ENCODE measurements at places on chromosomes 1 and 21.

- no peak for DNase-seq
Observed at GRCh38 chr21:42809577-42810475, 69.5 kb downstream of the WDR4 start.

DNA sequence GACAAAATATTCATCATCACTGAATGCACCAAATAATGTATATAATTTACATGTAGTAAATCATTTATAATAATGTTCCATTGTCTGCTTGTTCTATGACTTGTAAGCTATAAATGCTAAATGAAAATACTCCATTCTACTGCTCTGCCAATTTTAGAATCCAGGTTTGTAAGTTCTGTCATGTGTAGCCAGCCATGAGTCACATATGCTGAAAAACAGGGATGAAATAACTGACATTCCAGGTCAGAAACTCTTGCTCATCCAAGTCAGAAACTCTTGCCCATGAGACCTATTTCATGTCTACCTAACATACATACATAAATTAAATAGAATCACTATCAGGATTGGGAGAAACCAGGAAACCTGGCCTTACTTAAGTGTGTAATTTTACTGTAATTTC, 95.6 kb downstream of the ASH1L start:
- no peak for DNase-seq

DNA sequence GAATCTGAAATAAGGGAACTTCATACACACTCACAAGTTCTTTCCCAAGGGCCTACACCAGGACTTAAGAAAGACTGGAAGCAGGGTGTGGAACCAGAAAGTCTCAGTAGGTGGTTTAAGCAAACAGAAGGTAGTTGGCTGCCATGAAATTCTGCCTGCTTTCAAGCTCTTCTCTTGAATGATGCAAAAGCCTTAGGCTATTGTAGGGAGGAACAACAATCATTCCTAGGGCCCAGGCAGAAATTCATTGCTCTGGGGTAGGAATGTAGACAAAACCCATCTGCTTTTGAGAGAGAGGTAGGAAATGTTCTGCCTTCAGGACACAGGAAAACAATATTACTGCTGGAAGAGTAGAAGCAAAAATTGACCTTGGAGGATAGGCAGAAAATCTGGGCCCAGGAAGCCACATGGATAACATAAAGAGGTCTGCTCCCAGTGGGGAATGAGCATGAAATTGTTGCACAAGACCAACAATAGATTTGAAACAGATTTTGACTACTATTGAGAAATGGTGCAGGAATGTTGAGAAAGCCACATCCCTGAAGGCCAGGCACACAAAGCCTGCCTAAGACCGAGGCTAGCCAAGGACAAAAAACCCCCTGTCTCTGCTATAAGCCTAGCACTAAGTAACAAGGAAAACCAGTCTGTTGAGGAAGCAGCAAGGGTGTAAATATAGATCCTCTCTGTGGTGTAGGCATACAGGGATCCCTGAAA, 22.7 kb upstream of the SFT2D2 start:
- DNase-seq, result no peak

DNA sequence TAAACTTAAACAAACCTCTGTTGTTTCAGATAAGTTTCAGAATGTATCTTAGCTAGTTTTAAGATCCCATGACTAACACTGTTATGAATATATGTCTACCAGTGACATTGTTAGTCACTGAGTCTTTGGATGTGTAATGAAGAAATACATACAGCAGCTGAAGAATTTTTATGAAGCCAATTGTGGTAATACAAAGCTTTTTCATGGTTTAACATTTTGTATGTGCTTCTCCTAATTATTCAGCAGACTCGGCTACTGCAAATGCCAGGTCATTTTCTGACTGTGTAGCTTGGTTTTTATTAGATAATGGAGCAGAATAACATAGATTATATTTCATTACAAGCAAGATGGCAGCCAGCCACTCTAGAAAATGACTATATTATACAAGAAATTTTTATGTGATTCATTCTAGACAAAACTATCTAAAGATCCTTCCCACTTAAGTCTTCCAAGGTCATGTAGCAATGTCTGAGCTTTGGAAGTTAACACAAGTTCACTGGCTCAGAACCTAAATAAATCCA, 147.8 kb downstream of the TNFSF18 start:
- no peak for DNase-seq

GRCh38 chr21:38869196-38869595, 63.5 kb downstream of the ETS2 start:
- no peak for DNase-seq

DNA sequence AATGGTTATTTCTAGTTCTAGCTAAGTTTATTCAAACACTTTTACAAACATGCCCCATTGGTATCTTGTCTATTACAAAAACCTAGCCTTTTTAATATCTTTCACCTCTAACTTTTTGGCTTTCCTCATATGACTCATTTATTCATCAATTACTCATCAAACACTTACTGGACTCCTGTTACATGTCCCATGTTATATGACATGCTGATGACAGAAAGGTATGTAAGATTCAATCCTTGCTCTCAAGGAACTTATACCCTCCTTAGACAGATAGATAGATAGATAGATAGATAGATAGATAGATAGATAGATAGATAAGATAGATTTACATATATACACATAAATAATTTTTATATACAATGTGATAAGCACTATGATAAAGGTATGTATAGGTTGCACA, 33.9 kb upstream of the INSL5 start:
- DNase-seq, result no peak

GRCh38 chr1:50420689-50421365, 2.4 kb downstream of the DMRTA2 start:
- DNase-seq, result no peak

DNA sequence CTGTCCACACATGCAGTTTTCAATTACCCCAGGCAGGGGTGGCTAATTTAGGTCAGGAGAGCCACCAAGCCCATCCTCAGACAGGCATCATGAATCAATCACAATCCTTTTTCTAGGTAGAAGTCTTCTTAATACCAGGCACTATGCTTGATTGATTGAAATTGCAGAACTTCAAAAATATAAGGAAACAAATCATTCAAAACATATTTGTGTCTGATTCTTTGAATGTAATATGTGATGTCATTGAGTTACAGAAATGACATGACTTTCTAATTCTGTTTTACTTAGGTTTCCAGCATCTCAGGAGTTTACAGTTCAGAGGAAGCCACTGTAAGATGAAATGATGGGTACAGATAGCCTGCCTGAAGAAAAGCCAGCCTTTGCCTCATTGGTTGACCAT, 26.7 kb downstream of the RXRG start:
- no peak for DNase-seq

DNA sequence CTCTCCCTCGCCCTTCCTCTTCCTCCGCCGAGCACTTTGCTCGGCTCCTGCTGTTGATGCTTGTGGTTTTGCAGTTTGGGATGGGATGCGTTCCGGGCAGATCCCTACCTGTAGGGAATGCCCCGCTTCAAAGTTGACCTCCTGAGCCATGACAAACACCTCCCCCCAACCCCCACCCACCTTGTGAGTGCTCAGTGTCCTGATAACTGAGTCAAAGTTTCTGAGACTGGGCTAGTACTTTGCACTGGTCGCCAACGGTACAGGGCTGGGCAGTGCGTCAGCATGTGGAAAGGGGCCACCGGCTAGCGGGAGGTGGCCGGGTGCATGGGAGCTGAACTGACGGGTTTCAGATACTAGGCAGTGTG, 771 bp downstream of the RABGAP1L start:
- peak; percentile 33 for DNase-seq

- no peak for DNase-seq
Observed at GRCh38 chr1:61056196-61056572, 26.2 kb upstream of the NFIA start.

DNA sequence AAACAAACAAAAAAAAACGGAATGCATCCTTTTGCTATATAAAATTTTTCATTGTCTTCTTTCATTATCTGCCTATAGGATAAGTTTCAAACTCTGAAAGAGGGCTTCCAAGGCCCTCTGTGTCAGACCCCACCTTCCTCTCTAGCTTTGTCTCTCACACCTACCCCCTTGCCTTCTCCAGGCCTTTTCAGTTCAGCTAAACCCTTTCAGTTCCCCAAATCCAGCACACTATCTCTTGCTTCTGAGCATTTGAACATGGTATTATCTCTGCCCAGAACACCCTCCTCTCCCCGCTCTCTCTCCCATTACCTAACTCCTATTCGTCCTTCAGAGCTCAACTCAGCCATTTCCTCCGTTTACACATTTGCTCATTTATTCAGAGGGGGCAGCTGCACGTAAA, 35.7 kb downstream of the C1orf216 start:
- no peak for DNase-seq

DNA sequence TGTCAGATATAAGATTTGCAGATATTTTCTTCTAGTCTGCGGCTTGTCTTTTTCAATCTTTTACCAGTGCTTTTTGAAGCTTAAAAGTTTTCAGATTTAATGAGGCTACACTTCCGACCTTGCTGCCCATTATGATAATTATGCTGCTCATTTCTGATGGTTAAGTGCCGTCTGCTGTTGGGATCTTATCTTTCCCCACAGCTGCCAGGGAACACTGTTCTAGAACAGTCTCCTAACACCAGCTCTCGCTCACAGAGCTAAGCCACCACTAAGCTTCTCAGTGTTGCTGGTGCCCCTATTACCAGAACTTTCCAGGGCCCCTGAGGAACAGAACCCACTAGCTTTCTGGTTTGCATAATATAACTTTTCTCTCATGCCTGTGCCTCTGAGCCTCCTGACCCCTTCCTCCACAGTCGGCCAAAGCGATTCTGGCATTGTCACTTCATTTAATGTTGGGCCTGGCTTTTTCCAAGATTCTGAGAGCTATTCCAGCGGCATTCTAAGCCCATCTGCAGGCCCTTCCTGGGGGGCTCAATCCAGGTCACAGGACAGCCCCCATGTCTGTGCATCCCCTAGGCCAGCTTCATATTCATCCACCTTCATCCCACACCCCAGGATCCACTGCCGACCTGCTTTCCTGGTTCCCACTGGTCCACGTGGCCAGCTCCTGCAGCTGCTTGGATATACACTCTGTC, 237.0 kb downstream of the PTPRU start:
- DNase-seq, result no peak

DNA sequence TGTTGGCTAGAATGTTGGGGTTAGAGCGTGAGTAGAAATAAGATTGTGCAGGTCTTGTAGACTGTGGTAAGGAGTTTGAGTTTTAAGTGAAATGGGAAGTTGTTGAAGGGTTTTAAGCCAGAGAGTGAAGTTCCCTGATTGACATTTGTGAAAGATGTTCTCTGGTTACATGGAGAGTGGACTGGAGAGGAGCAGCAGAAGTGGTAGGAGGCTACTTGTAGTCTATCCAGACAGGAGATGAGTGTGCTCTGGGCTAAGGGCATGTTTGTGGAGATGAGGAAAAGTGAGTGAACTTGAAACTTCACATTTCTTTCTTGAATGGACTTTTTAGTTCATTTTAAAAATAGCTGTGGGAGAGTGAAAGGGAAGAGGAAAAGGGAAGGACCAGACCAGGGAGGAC, 37.0 kb downstream of the F3 start:
- no peak for DNase-seq

DNA sequence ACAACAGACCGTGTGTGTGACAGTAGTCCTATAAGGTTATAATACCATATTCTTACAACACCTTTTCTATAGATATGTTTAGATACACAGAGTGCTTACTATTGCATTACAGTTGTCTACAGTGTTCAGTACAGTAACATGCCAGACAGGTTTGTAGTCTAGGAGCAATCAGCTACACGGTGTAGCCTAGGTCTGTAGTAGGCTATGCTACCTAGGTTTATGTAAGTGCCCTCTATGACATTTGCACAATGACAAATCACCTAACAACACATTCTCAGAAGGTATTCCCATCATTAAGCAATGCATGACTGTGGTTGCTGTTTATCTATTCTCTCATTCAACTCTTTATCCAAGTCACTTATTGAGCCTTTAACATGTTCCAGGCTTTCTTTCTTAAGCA, 1.8 kb upstream of the WLS start:
- no peak for DNase-seq

GRCh38 chr1:198699167-198700015, 60.6 kb downstream of the PTPRC start:
- no peak for DNase-seq

DNA sequence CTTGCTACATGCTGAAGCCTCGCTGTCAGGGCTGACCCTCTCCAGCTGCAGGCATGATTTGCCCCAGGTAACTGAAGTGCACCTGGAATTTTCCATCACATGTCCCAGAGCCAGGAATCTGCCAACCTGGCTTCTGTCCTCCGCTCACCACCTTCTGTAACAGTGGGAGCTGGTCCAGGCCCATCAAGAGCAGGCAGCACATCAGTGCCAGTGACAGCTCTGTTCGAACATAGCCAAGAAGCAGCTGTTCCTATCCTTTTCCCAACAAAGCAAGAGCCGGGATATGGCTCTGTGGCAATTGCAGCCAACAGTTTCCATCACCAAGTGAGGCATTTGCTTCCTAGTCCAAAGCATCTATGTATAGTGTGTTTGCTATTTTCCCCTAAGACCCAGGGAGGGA, 42.2 kb upstream of the KANK4 start:
- DNase-seq, result no peak

DNA sequence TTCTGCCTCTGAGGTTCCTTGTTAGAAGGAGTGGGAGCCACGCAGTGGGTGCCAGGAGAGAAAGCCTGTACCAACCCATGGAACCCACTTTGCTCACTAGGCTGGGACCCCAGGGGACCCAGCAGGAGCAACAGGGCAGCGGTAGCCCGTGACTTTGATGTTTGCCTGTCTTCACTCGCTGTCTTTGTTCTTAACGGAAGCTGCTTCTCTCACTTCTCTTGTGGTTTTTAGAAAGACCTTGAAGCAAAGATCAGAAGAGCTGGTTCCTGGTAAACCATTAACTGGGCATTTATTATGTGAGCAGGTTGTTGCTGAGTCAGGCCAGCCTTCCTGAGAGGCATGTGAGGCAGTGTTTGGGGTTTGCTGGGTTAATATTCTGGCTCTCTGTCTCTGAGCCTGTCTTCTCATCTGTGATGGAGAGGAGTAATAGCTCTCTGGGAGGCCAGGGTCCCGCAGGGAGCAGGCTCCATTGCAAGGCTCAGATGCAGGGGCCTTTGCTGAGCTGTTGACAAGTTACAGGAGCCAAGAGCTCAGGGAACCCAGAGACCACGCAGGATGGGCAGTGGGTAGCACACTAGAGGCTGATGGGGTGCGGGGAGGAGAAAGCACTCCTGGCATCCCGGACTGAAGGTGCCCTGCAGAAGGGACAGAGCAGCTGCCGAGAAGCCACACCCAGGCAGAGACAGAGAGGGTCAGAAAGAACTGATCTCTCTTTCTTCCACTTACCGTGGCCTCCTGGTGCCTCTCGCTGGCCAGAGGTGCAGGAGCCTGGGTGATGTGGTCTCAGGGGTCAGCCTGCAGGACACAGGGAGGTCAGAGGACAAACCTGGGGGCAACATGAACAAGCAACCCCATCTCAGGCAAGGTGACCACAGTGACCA, 367.5 kb upstream of the C1orf174 start:
- DNase-seq, result no peak

- DNase-seq, result no peak
Observed at GRCh38 chr1:63705078-63705477, 68.7 kb upstream of the ROR1 start.

GRCh38 chr1:36396359-36396758, 1.3 kb downstream of the LSM10 start:
- DNase-seq, result peak; percentile 18

DNA sequence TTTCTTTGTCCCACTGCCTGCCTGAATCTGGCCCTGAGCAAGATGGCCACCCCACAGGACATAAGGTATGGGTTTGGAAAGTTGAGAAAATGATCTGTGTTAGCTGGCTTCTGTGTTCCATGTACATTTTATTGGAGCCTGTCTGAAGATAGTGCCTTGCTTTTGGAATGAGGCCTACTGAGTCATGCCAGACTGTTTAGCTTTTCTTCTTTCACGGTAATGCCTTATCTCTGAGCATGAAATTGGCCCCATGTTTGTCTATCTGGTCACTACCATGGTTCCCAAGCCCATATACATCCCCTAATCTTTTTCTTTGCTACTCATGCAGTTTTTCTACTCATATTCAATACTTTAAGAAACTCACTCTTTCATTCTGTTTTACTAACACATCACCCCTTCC, 85.1 kb upstream of the LMO4 start:
- DNase-seq, result no peak

Data from ovary (tissue), 10 donors.